ENCODE measurements at places on chromosomes 4 and X.

DNA sequence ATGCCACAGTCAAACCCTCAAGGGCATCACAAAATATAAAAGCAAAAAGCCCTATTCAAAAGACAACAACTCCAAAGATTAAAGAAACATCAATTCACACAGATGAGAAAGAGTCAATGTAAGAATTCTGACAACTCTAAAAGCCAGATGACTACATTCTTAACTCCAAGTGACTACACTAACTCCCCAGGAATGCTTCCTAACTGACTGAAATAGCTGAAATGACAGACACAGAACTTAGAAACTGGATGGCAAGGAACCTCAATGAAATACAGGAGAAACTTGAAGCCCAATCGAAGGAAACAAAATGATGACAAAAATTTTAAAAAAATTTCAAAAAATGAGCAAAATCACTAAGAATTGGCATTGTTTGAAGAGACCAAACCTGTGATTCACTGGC, 1047.6 kb upstream of the PCDH10 start:
- no peak for DNase-seq

- no peak for DNase-seq
These were observed 36.9 kb downstream of the SORBS2 start for GRCh38 chr4:185774845-185775680.

GRCh38 chr4:53267026-53267425, 98.8 kb downstream of the SCFD2 start:
- DNase-seq, result no peak

DNA sequence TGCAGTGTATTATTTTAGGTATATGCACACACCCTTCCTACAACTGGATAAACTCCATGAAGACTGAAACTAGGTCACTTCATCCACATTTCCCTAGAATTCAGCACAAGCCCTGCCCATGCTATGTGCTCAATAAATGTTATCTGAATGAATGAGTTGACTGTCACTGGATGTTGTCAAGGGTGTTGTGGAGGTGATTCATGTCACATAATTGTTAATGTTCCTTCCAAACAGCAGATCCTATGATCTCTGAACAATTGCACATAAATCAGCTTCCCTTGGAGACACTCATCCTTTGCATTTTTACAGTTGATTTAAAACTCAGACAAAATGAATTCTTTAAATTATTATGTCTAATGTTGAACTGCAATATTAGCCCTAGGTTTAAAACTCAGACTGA, 154.7 kb downstream of the TSPAN5 start:
- no peak for DNase-seq

DNA sequence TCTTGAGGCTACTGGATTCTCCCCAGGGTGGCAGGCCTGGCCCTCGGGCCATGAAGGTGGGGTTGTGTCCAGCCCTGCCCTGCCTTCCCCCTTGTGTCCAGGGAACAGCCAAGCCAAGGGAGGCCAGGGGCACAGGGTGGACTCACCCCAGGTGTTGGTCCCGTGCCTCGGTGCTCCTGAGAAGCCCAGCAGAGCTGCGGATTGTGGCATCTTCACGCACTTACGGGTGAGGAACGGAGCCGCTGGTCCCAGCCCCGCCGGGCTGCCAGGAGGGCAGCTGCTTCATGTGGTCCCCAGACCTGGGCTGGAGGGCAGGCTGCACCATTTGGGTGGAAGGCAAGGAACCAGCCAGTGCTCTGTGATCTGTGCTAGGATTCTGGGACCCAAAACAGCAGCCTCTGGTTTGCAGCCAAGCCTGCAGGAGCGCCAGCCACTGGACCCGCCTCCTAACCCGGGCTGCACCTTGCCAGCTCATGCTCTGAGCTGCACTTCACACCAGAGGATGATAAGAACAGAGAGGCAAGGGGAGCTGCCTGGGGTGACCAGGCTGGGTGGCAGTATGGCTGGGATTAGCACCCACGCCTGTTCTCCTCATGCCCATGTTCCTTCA, 36.1 kb upstream of the HMX1 start:
- no peak for DNase-seq

DNA sequence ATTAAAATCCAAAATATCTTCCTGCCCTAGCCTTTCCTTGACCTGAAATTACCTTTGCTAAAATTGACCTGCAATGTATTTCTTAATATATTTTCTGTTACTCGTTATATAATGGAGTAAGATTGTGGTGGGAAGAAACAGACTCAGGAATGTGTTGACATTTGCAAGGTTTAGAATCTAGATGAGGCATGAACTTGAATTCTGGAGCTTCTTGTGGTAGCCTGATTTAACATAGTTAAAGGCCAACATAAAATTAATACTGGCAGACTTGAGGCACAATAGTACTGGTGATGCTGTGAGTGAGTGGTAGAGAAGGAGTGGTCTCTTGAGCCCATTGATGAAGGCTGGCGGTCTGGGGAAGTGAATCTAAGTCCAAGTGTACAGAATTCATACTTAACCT, 197.9 kb upstream of the SPRY1 start:
- DNase-seq, result no peak

DNA sequence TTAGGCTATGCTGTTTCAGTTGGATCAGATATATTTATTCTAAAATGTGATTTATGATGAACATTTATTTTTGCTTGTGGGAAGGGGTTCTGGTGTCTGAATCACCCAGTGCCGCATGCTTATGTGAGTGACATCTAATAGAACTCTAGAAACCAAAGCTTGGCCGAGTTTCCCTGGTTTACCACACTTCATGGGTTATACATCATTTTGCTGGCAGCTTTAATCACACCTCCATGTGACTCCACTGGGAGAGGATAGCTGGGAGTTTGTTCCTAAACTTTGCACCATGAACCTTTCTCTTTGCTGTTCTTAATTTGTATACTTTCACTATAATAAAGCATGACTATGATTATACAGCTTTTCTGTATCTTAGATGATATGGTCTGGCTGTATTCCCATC, 382.9 kb downstream of the INPP4B start:
- no peak for DNase-seq

DNA sequence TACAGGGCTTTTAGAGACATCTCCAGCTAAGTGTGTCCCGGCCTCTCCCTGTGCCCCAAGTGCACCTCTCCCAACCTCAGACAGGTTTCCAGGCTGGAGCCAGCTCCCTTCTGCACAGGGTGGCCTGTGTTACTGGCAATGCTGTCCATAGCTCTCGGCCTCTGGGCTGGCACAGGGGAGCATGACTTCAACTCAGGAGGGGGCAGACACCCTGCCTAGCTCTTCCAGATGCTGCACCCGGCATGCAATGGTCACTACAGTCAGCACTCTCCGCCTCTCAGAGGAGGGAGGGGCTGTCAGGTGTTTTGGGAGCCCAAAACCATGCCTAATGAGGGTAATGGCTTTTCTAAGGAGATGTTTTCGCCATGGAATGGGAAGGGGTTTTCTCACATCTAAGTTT, 2.4 kb upstream of the IRAK1 start:
- no peak for DNase-seq

GRCh38 chr4:121096191-121096590, 23.9 kb upstream of the NDNF start:
- no peak for DNase-seq

GRCh38 chr4:101136373-101137370, 210.7 kb downstream of the PPP3CA start:
- DNase-seq, result no peak

DNA sequence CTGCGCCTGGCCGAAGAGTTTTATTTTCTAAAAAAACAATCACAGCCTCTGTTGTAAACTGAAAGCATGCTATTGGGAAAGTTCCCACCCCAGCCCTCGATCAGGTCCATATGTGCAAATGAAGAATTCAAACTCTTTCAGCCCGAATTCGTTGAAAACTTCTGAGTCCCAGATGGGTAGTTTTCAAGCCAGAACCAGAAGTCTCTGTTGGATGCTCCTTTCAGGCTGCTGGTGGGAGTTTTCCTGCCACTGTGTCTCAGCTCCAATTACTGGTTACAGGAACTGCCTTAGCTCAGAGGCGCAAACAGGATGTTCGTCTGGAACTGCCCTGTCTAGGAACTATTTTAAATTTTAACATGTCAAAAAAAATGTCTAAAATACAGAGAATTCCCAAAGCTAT, 9.3 kb upstream of the ALG13 start:
- DNase-seq, result no peak

GRCh38 chr4:10532155-10532554, 74.9 kb upstream of the ZNF518B start:
- no peak for DNase-seq

- no peak for DNase-seq
These were observed 47.5 kb downstream of the CYTL1 start for GRCh38 chr4:4971796-4972195.

DNA sequence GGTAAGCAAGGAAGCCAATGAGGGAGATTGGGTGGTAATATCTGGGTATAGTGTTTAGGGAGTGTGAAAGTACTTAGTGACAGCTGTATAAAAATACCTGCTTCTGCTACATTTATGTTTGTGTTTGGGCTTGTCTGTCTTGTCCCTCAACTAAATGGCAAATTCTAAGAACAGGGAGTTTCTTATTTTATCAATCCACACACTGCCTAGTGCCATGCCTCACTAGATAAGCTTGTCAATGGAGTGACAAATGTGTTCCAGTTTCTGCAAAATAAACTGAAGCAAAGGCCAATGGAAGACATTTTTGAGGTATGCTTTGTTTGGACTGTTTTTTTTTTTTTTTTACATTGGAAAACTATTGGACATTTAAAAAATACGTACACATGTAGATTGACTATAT, 418.0 kb downstream of the SH2D1A start:
- no peak for DNase-seq

- DNase-seq, result no peak
These were observed 14.5 kb downstream of the TMEM131L start for GRCh38 chr4:153480704-153481103.

- no peak for DNase-seq
These were observed 268.0 kb downstream of the ADGRL3 start for GRCh38 chr4:61468024-61468720.

GRCh38 chr4:159273141-159273438, 170.2 kb downstream of the RAPGEF2 start:
- DNase-seq, result no peak

- no peak for DNase-seq
These were observed 46.1 kb downstream of the GRK4 start for GRCh38 chr4:3009422-3009821.

DNA sequence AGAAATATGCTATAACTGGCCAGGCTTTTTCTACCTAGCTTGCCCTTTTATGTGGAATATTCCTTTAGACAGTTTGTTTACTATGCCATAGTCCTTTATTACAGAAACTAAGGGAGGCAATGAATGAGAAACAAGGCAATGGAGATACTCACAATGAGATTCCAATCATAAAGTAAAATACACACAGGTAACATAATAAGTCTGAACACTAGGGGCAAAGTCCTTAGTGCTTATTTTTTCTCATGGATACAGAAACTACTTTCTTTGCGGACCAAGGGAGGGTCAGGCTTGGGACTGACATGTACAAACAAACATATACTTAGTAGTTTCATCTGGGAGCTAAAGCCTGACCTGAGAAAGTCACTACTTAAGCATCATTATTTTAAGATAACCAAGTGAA, 16.0 kb upstream of the UGT8 start:
- no peak for DNase-seq

GRCh38 chr4:24846716-24847115, 51.3 kb downstream of the SOD3 start:
- DNase-seq, result no peak

- DNase-seq, result no peak
These were observed 218.6 kb downstream of the CHM start for GRCh38 chrX:85828771-85829170.

DNA sequence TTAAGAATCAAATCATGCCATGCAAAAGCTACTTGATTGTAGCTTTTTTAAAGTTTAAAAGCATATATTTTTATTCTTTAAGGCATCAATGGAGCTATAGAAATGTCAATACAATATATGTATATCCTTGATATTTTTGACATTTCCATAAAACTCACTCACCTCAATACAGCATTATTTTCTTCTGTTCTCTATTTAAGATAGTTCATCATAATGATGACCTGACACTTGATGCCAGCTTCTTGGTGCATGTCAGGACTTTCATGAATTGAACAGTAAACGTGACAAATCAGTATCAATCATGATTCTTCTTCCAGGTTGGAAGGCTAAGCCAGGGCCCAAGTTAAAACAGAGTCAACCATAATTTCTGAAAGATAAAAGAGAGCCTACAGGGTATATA, 33.6 kb upstream of the ATP8A1 start:
- no peak for DNase-seq

DNA sequence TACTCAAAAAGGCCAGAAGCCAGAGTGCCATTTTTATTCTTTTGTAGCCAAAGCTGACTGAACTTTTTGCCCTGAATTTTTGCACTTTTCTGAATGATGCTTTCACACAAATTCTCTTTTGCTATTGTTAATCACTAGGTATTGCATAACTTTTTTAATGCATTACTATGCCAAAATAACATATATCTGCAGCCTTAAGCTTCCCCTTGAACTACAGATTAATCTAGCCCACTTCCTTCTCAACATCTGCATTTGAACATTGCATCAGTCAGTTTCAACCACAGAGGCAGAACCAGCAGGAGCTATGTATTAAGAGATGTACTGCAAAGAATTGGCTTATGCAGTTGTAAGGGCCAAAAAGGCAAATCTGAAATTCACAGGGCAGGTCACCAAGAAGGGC, 197.6 kb upstream of the GYPA start:
- no peak for DNase-seq

- DNase-seq, result no peak
These were observed 169.9 kb downstream of the DCLK2 start for GRCh38 chr4:150248181-150248580.

DNA sequence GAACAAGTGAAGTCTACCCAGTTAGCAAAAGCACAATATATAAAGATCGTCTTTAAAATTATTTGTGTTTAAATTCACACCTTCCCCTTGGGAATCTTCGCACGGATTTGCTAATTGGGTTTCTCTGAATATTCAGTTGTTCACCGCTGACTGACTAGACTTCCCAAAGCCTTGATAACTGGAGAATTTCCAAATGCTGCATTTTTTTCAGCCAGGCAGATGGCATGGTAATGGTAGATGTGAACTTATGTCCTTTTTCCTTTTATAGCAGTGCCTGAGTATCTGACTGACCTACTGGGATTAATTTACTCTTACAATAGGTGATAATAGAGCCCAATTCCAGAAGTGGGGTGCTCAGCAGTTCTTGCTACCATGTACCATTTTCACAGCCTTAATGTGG, 548.1 kb downstream of the PACRGL start:
- DNase-seq, result no peak

DNA sequence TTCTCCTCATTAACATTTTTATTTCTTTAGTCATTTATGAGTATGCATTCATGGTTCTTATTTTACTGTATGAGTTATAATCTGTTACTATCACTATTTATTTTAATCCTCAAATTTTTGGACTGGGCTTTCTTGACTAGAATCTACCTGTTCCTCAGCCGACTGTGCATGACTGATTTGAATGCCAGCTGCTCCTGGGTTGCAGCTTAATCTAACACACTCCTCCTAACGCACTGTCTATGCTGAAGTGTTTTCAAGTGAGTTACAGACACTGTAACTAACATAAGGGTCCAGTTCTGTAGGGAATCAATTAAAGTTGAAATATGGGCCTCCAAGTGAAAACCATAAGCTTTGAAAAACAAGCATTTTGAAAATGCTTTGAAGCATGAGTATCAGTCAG, 137.4 kb upstream of the ARSJ start:
- DNase-seq, result no peak

All from memory B cell (primary cell).